ENCODE measurements at places on chromosomes 6 and 20.

- no peak for DNase-seq
Measured at GRCh38 chr20:62907384-62908317, 18.7 kb downstream of the DIDO1 start.

- DNase-seq: no peak
Measured at GRCh38 chr6:33983721-33984465, 162.0 kb downstream of the GRM4 start.

GRCh38 chr20:20593447-20594170, 118.8 kb downstream of the RALGAPA2 start:
- DNase-seq: no peak

DNA sequence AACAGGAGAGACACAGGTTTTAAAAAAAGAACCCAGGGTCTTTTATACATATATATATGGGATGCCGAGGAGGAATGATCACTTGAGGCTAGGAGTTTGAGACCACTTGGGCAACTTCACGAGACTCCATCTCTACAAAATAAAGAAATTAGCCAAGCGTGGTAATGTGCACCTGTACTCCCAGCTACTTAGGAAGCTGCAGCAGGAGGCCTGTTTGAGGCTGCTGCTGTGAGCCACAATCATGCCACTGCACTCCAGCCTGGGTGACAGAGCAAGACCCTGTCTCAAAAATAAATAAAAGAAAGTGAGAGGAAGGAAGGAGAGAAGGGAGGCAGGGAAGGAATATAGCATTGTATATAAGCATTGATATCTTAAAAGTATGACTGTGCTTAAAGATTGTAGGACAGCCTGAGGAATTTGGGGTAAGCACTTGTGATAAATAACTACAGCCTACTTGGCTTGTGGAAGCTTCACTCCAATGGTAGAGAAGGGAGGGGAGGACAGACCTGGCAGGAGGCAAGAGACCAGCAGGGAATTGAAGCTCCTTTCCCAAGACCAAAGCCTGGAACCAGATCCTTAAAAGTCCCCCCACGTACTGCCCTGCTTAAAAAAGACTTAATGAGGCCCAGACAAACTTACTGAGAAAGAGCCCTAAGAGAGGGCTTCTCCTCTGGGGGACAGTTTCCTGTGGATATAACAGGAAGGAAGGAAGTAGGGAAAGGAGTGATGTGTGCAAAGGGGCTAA, 2.5 kb upstream of the SNTA1 start:
- DNase-seq: no peak

DNA sequence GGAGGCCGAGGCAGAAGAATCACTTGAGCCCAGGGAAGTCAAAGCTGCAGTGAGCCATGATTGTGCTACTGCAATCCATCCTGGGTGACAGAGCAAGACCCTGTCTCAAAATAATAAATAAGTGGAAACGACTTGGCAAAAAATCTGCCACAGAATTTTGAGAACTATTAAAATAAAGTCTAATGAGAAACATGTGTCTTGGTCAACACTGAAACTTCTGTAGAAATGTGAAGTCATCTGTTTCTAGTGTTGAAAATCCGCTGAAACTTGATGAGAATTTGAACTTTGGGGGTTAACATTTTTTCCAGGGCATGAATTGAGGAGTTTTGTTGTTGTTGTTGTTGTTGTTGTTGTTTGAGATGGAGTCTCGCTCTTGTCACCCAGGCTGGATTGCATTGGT, 29.0 kb upstream of the BCLAF1 start:
- DNase-seq: no peak

- no peak for DNase-seq
Measured at GRCh38 chr6:37916675-37917074, 97.1 kb downstream of the ZFAND3 start.
